ENCODE measurements at places on chromosomes 6 and 20. TPM values are rescaled to one million over a fixed set of nuclear protein-coding genes. Genes with fewer than 3 reads are reported as not detected.
A peak's percentile ranks its signal among the peaks of the same experiment; 100 is the strongest.

The SLC17A1 gene
- total RNA-seq: 0.32 TPM

The BPIFB2 gene
- not detected for total RNA-seq

The MYT1 gene
- total RNA-seq: not detected

The HLA-DQB2 gene
- 0.30 TPM for total RNA-seq

The NKX2-2 gene
- total RNA-seq: not detected

The WFDC12 gene
- not detected for total RNA-seq

The CCND3 gene
- total RNA-seq: 217 TPM

The CYP21A2 gene
- total RNA-seq: 0.39 TPM

The MAS1 gene
- total RNA-seq: not detected

The RARS2 gene
- 23.5 TPM for total RNA-seq

The PLN gene
- total RNA-seq: not detected

DNA sequence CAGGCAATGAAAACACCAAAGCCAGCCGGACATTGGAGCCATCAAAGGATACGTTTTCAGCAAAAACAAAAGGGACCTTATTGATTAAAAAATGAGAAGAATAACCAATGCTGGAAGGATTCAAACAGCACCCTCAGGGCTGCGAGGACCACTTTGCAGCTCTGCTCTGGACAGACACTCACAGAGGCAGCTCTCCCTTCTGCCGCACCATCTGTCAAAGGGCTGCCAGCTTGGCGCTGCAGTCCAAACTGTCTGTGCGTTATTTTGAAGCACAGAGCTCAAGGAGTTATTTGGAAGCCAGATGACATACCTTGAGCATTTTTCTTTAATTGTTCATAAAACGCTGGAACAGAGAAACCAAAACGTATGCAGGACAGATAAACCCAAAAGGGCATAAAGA, 85.2 kb downstream of the KIF16B start:
- H3K27me3 ChIP-seq: no peaks in the 10 kb centered on the region
- no peak for DNase-seq
- no peaks in the 10 kb centered on the region for H3K36me3 ChIP-seq
- H3K27ac ChIP-seq: no peak overlapping the region
- H3K4me3 ChIP-seq: no peak overlapping the region

- H3K27me3 ChIP-seq: peaks cover 22% of the 10 kb centered on the region
- H3K27ac ChIP-seq: no peak overlapping the region
- H3K4me3 ChIP-seq: no peak overlapping the region
- peaks cover 11% of the 10 kb centered on the region for H3K36me3 ChIP-seq
- H3K4me1 ChIP-seq: peaks cover 24% of the 10 kb centered on the region
- DNase-seq: no peak
Observed at GRCh38 chr6:71292001-71292400, 3.4 kb downstream of the OGFRL1 start.

- no peaks in the 10 kb centered on the region for H3K27me3 ChIP-seq
- no peaks in the 10 kb centered on the region for H3K4me1 ChIP-seq
- H3K4me3 ChIP-seq: no peak overlapping the region
- H3K36me3 ChIP-seq: no peaks in the 10 kb centered on the region
Observed at GRCh38 chr6:54758340-54758739, 88.2 kb upstream of the FAM83B start.

GRCh38 chr6:3233321-3233720, 5.9 kb upstream of the TUBB2B start:
- H3K27me3 ChIP-seq: peaks cover 82% of the 10 kb centered on the region
- DNase-seq: no peak
- peaks cover 3% of the 10 kb centered on the region for H3K36me3 ChIP-seq
- H3K4me1 ChIP-seq: peaks cover 22% of the 10 kb centered on the region

- DNase-seq: no peak
- no peaks in the 10 kb centered on the region for H3K27me3 ChIP-seq
- no peaks in the 10 kb centered on the region for H3K4me1 ChIP-seq
- no peak overlapping the region for H3K4me3 ChIP-seq
- no peaks in the 10 kb centered on the region for H3K36me3 ChIP-seq
- H3K27ac ChIP-seq: no peak overlapping the region
Observed at GRCh38 chr6:129141499-129141898, 258.6 kb downstream of the LAMA2 start.

- H3K27ac ChIP-seq: peak overlapping the region; percentile 94
- peak; percentile 22 for DNase-seq
- peaks cover 4% of the 10 kb centered on the region for H3K36me3 ChIP-seq
- H3K4me3 ChIP-seq: no peak overlapping the region
Observed at GRCh38 chr6:159061805-159062563, 17.2 kb upstream of the TAGAP start.

GRCh38 chr6:10451394-10451793, 36.5 kb upstream of the TFAP2A start:
- no peaks in the 10 kb centered on the region for H3K36me3 ChIP-seq
- H3K27me3 ChIP-seq: no peaks in the 10 kb centered on the region
- H3K4me1 ChIP-seq: no peaks in the 10 kb centered on the region
- H3K27ac ChIP-seq: no peak overlapping the region
- no peak for DNase-seq
- no peak overlapping the region for H3K4me3 ChIP-seq

DNA sequence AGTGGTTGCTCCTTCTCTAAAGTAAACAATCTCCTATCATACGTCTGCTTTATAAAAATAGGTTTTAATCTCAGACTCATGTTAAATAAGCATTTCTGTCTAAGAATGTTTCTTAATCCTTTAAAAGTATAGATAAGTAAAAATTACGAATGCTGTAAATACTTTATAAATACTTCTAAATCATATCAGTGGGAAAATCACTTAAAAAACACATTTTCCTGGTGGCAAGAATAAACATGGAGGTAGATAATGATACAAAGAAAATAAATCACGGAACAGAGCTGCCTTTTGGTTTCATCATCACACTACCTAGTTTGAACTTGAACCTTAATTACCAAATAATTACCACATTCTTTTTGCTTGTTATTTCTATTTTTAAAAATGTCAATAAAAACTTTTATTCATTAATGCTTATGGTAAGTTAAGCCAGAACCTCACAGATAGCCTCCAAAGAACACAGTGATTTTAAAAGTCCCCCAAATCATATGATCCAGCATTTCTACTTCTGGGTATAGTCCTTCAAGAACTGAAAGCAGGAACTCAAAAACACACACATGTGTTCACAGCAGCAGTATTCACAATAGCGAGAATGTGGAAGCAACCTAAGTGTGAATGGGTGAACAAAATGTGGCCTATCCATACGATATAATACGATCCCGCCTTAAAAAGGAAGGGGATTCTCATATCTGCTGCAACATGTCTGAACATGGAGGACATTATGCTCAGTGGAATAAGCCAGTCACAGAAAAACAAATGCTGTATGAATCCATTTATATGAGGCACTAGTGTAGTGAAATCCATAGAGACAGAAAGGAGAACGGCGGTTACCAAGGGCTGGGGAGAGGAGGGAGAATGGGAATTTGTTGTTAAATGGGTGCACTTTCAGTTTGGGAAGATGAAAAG, 72.4 kb downstream of the SLC22A23 start:
- no peak overlapping the region for H3K27ac ChIP-seq
- DNase-seq: no peak
- H3K4me3 ChIP-seq: no peak overlapping the region
- no peaks in the 10 kb centered on the region for H3K36me3 ChIP-seq
- H3K4me1 ChIP-seq: no peaks in the 10 kb centered on the region

DNA sequence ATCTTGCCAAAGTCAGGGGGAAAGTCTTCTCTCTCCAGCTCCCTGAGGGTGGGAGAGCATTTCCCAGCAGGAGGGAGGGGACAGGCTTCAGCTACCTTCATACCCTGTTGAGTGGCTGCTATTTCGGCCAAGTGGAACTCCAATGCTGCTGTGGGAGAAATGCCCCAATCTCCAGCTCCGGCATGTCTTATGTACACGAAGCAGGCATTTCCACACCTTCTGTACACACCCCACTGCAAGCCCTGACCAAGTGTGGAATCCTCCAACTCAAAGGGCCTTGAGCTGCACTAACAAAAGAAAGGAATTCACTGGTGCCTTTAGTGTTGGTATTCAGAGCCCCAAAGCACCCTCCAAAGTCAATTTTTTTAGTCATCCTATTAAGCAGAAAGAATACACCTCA, 313.6 kb upstream of the NT5E start:
- no peaks in the 10 kb centered on the region for H3K27me3 ChIP-seq
- no peaks in the 10 kb centered on the region for H3K36me3 ChIP-seq
- no peak overlapping the region for H3K4me3 ChIP-seq
- H3K4me1 ChIP-seq: no peaks in the 10 kb centered on the region
- no peak for DNase-seq

- H3K4me3 ChIP-seq: no peak overlapping the region
- H3K27me3 ChIP-seq: no peaks in the 10 kb centered on the region
- DNase-seq: no peak
- H3K4me1 ChIP-seq: peaks cover 19% of the 10 kb centered on the region
Observed at GRCh38 chr6:53858913-53859312, 64.1 kb downstream of the LRRC1 start.

GRCh38 chr6:158808442-158808833, 10.7 kb downstream of the EZR start:
- peak overlapping the region; percentile 18 for H3K27ac ChIP-seq
- peaks cover 81% of the 10 kb centered on the region for H3K4me1 ChIP-seq
- no peak for DNase-seq
- H3K36me3 ChIP-seq: peaks cover 92% of the 10 kb centered on the region
- no peak overlapping the region for H3K4me3 ChIP-seq

GRCh38 chr6:44704240-44705150, 317.0 kb downstream of the CDC5L start:
- no peak overlapping the region for H3K4me3 ChIP-seq
- DNase-seq: no peak
- peaks cover 6% of the 10 kb centered on the region for H3K36me3 ChIP-seq
- peak overlapping the region; percentile 70 for H3K27ac ChIP-seq

GRCh38 chr6:168418711-168419121, 22.3 kb upstream of the SMOC2 start:
- no peaks in the 10 kb centered on the region for H3K4me1 ChIP-seq
- H3K36me3 ChIP-seq: no peaks in the 10 kb centered on the region
- no peak for DNase-seq
- no peaks in the 10 kb centered on the region for H3K27me3 ChIP-seq

DNA sequence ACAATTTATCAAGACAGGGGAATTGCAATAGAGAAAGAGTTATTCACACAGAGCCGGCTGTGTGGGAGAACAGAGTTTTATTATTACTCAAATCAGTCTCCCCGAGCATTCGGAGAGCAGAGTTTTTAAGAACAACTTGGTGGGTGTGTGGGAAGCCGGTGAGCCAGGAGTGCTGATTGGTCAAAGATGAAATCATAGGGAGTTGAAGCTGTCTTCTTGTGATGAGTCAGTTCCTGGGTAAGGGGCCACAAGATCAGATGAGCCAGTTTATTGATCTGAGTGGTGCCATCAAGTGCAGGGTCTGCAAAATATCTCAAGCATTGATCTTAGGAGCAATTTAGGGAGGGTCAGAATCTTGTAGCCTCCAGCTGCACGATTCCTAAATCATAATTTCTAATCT, 50.0 kb upstream of the ECI2 start:
- H3K27me3 ChIP-seq: peaks cover 2% of the 10 kb centered on the region
- peaks cover 19% of the 10 kb centered on the region for H3K4me1 ChIP-seq
- peaks cover 9% of the 10 kb centered on the region for H3K36me3 ChIP-seq
- peak overlapping the region; percentile 89 for H3K27ac ChIP-seq

DNA sequence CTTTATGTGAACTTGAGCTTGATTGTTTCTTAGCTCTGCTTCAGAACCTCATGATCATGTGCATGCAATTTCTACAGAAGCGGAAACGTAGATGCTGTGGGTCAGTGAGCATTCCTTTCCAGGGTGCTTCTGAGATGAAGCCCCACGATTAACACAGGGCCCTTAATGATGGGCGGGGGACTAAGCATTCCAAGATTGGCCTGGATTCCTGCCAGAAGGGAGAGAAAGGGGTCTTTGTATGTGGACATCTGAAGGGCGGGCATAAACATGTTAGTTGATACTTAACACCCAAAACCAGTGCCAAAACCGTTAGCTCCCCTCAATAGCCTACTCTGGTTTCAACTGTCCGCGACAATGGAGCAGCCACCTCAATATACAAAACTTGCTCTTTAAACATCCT, 46.9 kb upstream of the POU3F2 start:
- DNase-seq: no peak
- peaks cover 6% of the 10 kb centered on the region for H3K4me1 ChIP-seq
- H3K36me3 ChIP-seq: no peaks in the 10 kb centered on the region
- peaks cover 9% of the 10 kb centered on the region for H3K27me3 ChIP-seq
- no peak overlapping the region for H3K27ac ChIP-seq

Data from activated T-helper 2 cell treated with anti-CD3 and anti-CD28 coated beads, Interferon-gamma antibody, Interleukin-2, Interleukin-4, amounts not matched to agents 10 μg/mL and 5 μg/mL and 100 μg/mL, durations not matched to agents 14 hours and 24 hours and 36 hours (primary cell).